Stimulated activated CD4-positive, alpha-beta T cell treated with anti-CD3 and anti-CD28 coated beads, Interleukin-1b, Interleukin-23, amount 100 ng/mL, for 1 hour (primary cell): ENCODE measurements at places on chromosomes 6 and 20.
A peak's percentile ranks its signal among the peaks of the same experiment; 100 is the strongest.

- no peak for DNase-seq
These were observed at the start of gene POPDC3 for GRCh38 chr6:105179244-105180065. Gene POPDC3 (minus strand): TSS chr6:105180014. CDS start chr6:105161909, 18,105 bp downstream.

- DNase-seq, result no peak
These were observed 4.6 kb downstream of the SDC4 start for GRCh38 chr20:45343532-45344167.

DNA sequence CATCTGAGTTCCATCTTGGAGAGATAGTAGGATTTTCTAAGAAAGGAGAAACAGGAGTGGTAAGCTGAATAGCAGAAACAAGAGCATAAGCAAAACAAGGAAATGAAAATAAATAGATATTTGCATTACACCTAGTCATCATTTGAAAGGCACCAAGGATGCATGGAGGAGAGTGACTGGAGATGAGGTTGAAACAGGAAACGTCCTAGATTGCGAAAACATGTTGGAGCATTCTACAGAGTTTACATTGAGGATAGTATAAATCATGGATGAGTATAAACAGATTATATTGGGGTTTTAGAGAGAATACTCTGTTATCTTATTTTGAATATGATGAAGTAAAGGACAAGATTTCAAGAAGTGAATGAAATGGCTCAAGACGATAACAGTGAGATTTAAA is 507.3 kb downstream of the EYS start:
- DNase-seq, result no peak

- no peak for DNase-seq
These were observed 261.4 kb upstream of the IRAK1BP1 start for GRCh38 chr6:78605909-78606446.

DNA sequence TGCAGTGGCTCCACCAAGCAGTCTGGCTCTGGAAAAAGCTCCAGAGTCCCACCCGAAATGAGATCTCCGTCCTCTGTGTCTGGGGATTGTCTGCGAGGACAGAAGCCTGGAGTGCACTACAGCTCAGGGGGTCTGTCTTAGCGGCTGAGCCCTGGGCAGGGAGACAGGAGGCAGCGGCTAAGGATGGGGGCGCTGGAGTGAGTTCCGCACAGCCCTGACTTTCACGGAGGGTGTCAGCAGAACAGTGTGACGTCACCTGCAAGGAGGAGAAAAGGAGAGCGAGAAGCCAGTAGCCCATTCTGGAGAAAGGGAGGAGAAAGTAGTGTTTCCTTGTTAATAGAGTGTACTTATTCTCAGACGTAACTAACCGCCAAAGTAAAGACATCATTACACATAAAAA is 97.6 kb downstream of the FAM50B start:
- DNase-seq, result no peak

GRCh38 chr6:141443032-141443431 is 689.7 kb upstream of the GJE1 start:
- DNase-seq, result no peak

DNA sequence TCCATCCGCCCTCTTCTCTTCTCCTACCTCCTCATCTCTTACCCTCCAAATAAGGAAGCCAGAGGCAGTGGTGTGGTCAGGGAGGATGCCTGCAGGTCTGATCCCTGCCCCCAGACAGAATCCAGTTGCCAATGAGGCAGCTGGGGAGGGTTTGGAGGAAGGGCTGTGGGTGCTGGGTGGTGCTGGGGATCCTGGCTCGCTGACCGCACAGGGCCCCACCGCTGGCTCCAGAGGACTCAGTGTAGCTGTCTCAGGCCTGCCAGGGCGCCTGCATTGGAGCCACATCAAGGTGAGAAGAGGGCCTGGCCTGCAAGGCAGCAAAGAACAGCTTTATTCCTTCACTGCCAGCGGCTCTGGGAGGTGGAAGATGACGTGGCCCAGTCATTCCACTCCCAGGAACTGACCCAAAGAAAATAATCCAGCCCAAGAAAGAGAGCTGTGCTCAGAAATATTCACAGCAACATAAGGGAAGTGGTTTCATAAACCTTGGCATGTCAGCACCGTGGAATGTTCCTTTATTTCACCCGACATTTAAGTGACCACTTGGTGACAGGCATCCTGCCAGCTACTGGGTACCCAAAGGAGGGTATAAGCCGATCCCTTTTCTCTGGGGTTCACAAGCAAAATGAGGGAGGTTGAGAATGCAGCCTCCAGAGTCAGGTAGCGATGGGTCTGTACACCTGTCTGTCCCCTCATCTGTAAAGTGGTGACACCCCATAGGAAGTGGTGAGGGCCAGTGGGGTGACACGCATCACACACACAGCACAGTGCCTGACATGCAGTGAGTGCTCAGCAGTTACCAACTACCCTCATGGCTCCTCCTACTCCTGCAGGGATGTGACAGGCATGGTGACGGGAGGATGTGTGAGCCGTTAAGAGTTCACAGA is 125.1 kb downstream of the SNX5 start:
- no peak for DNase-seq

DNA sequence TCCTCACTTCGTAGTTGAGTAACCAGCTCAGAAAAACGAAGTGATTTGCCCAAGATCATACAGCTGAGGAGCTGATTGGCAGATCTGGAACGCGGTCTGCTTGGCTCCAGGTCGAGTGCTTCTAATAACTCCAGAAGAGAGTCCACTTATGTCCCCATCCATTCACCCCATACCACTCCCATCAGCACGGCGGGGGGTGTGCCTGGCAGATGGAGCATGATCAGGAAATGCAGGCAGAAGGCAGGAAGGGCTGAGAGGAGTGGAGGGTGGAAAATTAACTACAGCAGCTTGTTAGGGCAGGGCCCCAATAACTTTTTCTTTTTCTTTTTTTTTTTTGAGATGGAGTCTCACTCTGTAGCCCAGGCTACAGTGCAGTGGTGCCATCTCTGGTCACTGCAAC is 15.0 kb downstream of the FITM2 start:
- no peak for DNase-seq

- DNase-seq, result no peak
These were observed 55.2 kb downstream of the EFHC1 start for GRCh38 chr6:52475307-52475706.

GRCh38 chr6:117346142-117346930 is 79.4 kb downstream of the ROS1 start:
- DNase-seq, result no peak

DNA sequence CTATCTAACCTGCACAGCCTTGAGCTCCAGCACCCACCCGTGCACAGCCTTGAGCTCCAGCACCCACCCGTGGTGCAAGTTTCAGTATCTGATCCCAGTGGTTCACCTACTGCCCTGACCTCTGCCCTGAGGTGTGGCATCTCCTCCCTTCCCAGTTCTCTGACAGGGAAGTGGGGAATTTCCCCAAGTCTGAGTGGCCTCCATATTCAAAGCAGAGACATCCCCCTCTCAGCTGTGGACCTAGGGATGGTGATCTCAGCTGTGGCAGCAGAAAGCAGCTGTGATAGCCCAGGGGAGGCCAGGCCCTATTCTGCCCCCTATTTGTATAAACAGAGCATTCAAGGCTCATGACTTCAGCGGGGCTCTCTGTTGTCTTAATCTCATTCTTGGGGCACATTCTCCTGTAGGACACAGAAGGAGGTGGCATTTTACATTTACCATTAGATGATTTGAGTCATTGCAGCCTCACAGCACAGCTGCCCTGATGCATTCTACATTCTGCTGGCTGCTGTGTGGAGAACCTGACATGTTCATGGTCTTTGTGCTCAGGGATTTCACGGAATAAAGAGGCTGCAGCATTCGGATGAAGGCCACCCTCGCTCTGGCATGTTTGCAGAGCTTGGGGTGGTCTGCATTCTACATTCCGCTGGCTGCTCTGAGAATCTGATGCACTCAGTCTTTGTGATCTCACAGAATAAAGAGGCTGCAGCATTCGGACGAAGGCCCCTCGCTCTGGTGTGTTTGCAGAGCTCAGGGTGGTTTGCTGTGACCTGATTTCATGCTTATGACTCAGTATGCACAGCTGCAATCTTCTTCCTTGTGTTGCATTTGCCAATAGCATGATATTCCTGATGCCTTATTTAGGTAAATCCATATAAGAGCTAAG is 16.9 kb downstream of the GPR31 start:
- DNase-seq, result no peak

DNA sequence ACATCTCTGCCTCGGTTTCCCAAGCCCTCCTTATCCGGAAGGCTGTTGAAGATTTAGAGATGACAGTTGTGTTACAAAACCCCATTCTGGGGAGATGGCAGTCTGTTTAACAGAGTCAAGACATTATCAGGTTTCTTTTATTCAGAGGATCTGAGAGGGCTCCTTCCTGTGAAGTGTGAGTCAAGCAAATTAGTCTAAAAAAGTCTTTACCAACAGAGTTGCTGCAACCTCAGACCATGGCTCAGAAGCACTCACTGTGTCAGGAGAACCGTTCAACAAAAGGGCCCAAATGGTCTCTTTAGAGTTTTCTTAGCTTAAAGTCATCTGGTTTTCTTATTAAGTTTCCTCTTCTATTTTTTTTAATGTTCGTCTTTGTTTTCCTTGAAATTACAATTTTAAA is 717.8 kb downstream of the EPM2A start:
- DNase-seq, result no peak

DNA sequence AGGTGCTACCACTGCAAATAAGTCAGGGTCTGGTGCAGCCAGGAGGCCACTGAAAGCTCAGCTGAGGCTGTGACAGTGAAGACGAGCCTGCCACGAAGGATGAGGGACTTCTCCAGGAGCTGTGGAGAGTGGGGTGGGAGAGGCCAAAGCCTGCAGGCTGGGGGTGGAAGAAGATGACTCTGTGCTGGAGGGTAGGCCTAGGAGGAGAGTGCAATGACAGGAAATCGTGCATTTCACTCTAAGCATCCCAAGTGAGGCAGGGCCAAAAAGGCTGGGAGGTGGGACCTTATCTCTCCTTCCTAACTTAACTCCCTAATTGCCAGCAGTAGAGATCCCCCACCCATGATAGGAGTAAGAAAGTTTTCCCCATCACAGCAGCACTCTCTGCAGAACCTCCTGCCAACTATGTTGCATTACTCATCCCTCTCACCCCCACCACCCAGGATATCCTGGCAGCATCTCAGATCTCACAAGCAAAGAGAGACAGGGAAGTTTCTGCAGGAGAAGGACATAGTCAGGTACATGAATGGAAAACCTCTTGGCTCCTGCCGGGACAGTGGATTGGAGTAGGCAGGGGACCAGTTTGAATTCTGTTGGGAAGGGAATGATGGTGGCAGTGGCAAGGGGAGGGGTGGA is 466.2 kb downstream of the CDH26 start:
- DNase-seq, result no peak

DNA sequence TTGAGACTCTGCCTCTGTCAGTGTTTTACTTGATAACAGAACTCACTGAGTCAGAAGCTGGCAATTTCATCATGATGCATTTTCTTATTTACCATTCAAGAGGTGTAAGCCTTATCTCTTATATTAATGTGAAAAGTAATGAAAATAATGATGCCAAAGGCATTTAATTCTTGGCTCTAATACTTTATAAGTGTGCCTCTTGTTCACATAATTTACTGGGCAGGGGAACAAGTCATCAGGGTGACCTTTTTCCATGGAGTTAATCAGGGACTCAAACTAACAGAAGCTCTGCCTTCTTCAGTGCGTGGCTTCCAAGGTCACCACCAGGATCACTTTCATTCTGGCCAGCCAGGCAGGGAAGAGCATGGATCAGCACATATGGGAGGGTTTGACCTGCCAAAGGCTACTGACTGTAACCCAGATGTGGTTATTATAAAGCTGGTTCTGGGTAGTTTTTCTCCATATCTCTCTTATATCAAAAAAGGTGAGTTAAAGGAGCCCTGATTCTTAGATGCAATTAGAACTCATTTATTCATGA is 5.2 kb upstream of the PLCB1 start:
- DNase-seq, result no peak

GRCh38 chr6:169220068-169220964 is 33.3 kb downstream of the THBS2 start:
- no peak for DNase-seq

- DNase-seq, result no peak
These were observed 28.3 kb downstream of the PPP1R16B start for GRCh38 chr20:38833857-38834164.

GRCh38 chr6:134343066-134343465 is 25.2 kb upstream of the SGK1 start:
- DNase-seq, result no peak

- DNase-seq, result no peak
These were observed 1956.6 kb upstream of the DEFB115 start for GRCh38 chr20:29300579-29301551.

- no peak for DNase-seq
These were observed 46.7 kb downstream of the PFDN4 start for GRCh38 chr20:54254596-54254995.

DNA sequence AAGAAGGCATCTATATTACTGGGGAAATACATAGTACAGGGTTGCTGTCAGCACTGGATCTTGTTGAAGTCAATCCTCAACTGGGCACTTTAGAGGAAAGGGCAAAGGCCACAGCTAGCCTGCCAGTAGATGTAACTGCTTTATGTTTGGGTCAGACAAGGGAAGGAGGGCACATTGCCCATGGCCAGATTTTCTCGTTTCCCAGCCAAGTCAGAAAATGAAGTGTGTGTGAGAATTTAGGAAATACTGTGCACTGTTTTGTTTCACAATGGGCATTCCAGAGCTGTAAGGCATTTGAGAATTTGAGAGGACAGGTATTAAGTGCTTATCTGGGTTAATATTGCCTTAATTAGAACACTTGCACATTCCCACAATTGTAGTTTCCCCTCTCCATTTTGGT is 183.9 kb upstream of the MCHR2 start:
- no peak for DNase-seq

- no peak for DNase-seq
These were observed 22.9 kb downstream of the RAB44 start for GRCh38 chr6:36720251-36721141.

- no peak for DNase-seq
These were observed 9.4 kb downstream of the NR2E1 start for GRCh38 chr6:108175176-108175591.

GRCh38 chr6:43455531-43456428 is at the start of gene DLK2:
Gene DLK2 (minus strand): TSS chr6:43455548. CDS start chr6:43454825, 723 bp downstream.
- peak; percentile 40 for DNase-seq

DNA sequence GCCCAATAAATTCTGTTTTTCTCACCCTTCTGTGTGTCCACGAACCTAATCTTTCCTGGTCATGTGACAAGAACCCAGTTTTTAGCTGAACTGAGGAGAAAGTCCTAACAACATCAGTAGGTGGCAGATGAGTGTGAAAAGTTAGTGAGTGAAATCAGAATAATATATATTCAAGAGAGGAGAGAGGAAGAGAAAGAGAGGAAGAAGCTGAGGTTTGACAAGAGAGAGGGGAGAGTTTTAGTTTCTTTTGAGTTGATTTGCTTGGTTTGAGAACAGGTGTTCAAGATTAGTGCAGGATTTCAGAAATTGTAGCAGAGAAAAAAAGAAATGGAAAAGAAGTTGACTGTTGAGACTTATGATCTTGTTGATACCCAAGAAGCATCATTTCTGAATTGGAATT is 930.5 kb upstream of the FLRT3 start:
- DNase-seq, result no peak

DNA sequence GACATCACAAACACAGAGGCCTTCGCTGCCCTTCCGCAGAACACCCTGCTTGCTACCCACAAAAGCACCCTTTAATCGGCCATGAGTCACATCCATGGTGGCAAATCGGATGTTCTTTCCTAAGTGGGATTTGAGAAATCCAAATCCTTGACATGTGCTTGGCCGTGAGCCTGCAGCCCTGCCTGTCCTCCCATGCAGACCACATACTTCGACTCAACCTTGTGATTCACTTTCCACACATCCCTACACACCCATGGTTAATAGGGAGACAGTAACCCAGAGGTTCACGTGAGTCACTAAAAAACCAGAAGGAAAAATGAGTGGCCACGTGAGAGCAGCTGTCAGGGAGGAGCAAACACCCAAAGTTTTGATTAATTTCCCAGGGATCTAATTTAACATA is 19.4 kb downstream of the RAMACL start:
- no peak for DNase-seq
